ENCODE measurements at places on chromosomes 2 and 18. TPM values are rescaled to one million over a fixed set of nuclear protein-coding genes. Genes with fewer than 3 reads are reported as not detected.

Gene DSG1
- not detected for total RNA-seq

- DNase-seq: no peak
These were observed 200.1 kb downstream of the ARHGAP15 start for GRCh38 chr2:143329288-143329687.

GRCh38 chr2:20424300-20425290, 22.3 kb upstream of the RHOB start:
- DNase-seq: no peak

DNA sequence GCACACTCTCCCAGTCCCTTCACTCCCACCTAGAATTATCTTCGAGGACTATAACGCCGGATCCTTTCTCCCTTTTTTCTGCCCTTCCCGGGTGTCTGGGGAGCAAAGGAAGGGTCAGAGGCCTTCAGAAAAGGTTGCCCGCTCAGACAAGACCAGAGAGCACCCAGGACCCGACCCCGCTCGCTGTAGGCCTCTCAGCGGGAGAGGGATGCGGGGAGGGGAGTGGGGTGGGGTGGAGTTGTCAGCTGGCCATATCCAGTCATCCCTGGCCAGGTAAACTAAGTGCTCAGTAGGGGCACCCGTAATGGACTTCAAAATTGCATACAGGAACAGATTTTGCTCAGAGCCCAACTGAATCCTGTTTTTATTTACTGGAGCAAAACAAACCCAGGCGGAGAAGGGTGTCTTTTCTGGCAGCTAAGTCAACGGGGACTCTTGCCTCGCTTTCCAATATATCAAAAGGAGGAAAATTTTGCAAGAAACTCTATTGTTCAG, 65.0 kb downstream of the NOL4 start:
- DNase-seq: no peak

GRCh38 chr2:19738707-19739106, 163.1 kb downstream of the TTC32 start:
- peak; percentile 31 for DNase-seq

Gene SNTG2
- 18.2 TPM for total RNA-seq

DNA sequence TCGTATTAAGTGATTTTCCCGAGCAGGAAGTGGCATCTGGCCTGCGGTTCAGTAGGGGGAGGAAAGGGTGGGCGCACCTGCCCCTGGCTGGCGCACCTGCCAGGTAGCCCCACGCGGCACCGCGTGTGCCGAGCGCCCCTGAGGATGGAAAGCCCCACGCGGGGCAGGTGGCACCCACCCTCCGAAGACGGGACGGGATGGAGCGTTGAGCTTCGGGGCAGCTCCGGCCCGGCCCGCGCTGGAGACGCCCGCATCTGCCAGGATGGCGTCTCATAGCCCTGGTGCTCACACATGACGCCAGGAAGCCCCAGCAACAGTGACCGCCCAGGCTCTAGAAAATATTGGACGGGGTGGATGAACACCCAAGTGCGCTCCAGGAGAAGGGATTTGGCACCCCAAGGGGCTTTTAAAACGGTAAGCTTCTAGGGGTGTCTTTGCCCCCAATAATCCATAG, 2.5 kb upstream of the NFATC1 start:
- peak; percentile 53 for DNase-seq

Gene PPP1R1C
- 27.4 TPM for total RNA-seq

Gene UCN
- 2.3 TPM for total RNA-seq

Gene LYG2
- total RNA-seq: not detected

DNA sequence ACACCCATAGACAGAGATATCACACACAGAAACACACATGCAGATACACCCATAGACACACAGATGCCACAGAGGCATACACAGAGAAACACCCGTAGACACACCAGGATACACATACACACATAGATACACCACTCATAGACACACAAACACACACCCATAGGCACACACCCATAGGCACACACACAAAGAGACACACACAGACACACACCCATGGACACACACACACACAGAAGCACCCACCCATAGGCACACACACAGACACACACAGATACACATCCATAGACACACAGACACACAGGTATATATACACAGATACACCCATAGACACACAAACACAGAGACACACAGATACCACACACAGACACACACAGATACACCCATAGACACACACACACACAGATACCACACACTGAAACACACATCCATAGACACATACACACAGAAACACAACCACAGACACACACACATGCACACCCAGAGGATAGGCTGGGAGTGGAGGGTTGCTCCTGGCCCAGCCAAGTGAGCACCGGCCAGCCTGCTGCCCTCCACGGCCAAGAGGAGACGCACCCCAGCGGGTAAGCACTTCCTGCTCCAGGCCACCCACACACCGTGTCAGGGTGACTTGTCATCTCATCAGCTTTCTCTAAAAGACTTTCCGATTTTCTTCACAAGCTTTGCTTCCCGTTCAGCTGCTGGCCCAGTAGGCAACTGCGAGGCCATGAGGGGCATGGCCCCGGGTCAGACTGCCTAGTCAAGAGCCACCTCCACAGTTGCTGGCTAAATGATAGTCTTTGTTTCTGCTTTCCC, 14.1 kb upstream of the CNNM3 start:
- DNase-seq: no peak

DNA sequence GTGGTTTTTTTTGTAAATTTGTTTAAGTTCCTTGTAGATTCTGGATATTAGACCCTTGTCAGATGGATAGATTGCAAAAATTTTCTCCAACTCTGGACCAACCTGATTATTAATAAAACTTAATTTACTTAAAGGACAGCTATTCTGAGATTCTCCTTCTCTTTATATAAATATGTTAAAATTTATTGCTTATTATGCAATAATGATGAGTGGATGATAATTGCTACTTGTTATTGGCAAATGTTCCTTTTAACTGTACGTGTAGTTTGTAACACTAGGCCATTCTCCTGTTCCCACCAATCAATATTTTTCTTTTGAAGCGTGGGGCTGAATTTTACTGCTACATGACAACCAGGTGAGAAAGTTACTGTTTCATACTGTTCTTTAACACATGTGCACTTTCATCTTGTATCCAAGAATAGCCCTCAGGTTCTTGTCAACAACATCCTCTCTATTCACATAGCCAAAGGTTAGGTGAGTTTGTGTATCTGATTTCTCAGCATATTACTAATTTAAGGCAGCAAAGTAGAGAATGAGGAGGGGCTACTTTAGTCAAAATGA, 16.6 kb upstream of the STK17B start:
- no peak for DNase-seq

- no peak for DNase-seq
These were observed 153.7 kb downstream of the TGIF1 start for GRCh38 chr18:3603421-3604234.

GRCh38 chr2:53969968-53970723, 647 bp downstream of the PSME4 start:
- peak; percentile 35 for DNase-seq

GRCh38 chr2:133139847-133140533, 428.3 kb downstream of the NCKAP5 start:
- DNase-seq: no peak

DNA sequence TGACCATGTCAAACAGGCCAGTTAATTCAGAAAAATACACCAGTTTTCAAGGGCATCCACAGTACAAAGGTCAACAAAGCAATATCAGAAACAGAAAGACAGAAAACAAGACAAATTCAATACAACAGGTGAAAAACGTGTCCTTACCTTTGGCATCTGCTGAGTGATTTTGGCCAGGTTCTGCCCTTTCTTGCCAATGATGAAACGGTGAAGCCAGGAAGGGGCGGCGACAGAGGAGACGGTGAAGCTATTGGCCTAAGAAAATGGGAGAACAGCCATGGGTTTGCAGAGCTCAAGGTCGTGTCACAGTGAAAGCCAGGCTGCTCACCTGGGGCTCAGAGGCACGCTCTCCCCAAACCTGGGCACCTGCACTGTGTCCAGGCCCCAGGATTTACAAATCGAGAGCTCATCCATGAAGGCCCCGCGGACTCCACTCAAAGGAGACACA, 60.5 kb downstream of the HDLBP start:
- no peak for DNase-seq

- no peak for DNase-seq
These were observed 8.2 kb downstream of the ADAM17 start for GRCh38 chr2:9547262-9547991.

Gene CDH20
- not detected for total RNA-seq

GRCh38 chr2:169222665-169223064, 139.7 kb downstream of the LRP2 start:
- no peak for DNase-seq

- no peak for DNase-seq
These were observed 95.8 kb downstream of the KYNU start for GRCh38 chr2:142973160-142973821.

GRCh38 chr2:231046916-231047273, 9.6 kb downstream of the C2orf72 start:
- DNase-seq: no peak

GRCh38 chr2:101446869-101447268, 28.0 kb downstream of the RFX8 start:
- DNase-seq: no peak

GRCh38 chr2:20507166-20507692, 60.4 kb downstream of the RHOB start:
- DNase-seq: no peak

Gene ASB3
- total RNA-seq: 5.4 TPM

GRCh38 chr2:216519154-216519762, 20.6 kb downstream of the RPL37A start:
- DNase-seq: peak; percentile 51

GRCh38 chr2:17319090-17319489, 199.2 kb downstream of the RAD51AP2 start:
- DNase-seq: no peak

DNA sequence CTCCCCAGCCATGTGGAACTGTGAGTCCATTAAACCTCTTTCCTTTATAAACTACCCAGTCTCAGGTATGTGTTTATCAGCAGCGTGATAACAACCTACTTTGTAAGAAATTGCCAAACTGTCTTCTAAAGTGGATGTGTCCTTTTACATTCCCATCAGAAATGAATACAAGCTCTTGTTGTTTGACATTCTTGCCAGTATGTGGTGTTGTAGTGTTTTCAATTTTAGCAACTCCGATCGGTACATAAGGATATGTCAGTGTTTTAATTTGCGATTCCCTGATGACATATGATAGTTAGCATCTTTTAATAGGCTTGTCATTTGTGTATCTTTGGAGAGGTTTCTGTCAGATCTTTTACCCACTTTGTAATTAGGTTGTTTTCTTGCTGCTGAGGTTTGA, 1156.3 kb upstream of the CRIM1 start:
- no peak for DNase-seq

GRCh38 chr2:120393456-120393855, 47.5 kb downstream of the INHBB start:
- DNase-seq: no peak

GRCh38 chr2:239118264-239118663, 270.4 kb downstream of the TWIST2 start:
- DNase-seq: no peak

DNA sequence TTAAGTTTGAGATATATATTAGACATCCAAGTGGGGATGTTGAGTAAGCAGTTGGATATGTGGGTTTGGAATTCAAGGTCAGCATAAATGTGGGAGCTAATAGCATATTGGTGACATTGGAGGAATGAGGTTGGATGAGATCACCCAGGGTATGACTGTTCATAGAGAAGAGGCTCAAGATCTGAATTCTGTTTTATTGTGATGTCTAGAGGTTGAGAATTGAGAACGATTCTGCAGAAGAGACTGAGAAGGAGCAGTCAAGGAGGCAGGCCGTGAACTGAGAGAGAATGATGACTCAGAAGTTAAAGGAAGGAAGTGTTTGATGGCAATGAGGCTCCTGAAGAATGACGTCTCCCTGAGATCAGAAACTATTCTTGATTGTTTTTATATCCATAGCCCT, 5.9 kb downstream of the SERPINB11 start:
- no peak for DNase-seq

- DNase-seq: no peak
These were observed 55.6 kb upstream of the TEX51 start for GRCh38 chr2:126843081-126843480.

- no peak for DNase-seq
These were observed 46.9 kb downstream of the NFATC1 start for GRCh38 chr18:79442508-79443221.

DNA sequence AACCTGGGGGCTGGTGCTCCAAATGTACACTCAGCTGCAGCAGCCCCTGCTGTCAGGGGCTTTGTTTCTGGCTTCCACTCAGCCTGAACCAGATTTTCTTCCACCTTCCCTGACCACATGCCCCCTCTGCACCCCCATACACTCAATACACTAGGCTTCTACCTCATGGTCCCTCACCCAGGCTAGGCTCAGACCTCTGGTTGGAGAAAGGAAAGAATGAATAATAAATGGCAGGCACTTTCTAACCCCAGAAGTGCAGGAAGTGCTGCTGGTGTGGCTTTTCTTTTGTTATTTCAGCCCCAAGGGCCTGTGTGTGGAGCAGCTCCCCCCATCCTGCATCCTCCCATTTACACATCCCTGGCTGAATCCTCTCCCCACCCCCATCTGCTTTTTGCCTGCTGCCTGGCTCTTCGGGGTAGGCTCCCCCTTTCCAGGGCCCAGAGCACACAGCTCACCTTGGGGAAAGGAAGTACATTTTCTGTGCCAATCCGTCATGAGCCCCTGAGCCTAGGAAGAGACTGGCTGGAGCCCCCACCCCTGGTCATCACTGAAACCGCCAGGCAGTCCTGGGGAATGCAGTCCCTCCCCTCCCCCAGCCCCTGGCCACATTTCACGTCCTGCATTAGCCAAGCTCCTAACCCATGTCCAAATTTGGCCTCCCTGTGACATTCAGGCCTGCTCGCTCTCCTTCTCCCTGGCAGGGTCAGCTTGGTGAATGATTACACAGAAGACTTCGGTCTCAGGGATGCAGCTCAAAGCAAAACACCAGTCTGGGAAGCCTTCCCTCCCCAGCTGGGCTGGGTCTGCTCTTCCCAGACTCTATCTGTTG, 2.6 kb downstream of the DYSF start:
- DNase-seq: no peak

- DNase-seq: no peak
These were observed 330.7 kb downstream of the AGPS start for GRCh38 chr2:177723235-177723634.

DNA sequence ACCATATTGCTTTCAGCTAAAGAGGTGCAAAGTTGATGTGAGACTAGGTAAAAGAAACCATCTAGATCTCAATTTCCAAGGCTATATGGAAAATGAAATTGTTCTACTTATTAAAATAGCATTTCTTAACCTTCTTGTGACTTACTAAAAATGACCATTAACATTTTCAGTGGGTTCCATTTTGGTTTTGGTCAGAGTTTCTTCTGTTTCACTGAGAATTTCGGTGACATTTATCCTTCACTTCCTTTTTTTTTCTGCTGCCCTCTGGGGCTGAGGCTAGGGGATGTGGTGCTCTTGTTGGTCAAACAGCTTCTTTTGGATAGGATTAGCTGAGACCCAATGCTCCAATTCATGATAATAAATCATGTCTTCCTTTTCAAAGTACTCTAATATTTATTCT, 44.3 kb upstream of the REL start:
- DNase-seq: no peak
